ENCODE measurements at places on chromosomes 11 and 22.

DNA sequence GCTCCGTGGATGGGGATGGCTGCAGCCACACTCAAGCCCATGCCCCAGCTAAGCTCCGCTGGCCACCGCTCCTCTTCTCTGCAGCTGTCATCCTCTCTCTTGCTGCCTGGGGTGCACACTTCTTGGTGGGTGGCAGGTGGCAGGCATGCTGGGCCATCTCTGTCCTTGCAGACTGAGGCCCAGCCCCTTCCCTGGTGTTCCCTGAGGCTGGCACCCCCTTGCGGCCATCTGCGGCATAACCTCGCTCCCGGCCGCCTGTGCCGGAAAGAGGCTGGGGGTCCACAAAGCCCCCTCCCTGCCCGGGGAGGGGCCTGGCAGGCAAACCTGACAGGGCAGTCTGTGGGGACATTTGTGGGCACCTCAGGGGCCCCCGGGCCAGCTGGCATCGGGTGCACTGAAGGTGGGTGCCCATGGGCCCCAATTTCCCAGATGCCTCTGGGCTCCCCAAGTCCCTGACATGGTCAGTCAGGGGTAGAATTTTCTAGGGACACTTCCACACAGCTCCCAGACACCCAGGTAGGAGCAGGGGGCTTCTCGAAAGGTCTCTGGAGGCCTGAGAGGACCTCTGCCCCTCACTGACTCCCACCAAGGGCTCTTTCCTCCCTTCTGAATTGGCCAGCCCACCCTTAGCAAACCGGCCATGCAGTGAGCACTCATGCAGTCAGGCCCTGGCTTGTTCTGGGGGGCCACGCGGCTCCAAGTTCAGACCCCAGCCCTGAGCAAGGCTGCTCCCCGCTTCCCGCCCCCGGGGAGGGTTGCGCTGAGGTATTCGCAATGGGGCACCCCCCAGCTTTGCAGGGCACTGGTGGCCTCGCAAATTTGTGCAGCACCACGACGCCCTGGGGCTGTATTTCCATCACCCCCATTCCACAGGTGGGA, 23.5 kb upstream of the TH start:
- DNase-seq: peak; percentile 26

- DNase-seq: no peak
These were observed 39.4 kb downstream of the SIK3 start for GRCh38 chr11:117058761-117059261.

DNA sequence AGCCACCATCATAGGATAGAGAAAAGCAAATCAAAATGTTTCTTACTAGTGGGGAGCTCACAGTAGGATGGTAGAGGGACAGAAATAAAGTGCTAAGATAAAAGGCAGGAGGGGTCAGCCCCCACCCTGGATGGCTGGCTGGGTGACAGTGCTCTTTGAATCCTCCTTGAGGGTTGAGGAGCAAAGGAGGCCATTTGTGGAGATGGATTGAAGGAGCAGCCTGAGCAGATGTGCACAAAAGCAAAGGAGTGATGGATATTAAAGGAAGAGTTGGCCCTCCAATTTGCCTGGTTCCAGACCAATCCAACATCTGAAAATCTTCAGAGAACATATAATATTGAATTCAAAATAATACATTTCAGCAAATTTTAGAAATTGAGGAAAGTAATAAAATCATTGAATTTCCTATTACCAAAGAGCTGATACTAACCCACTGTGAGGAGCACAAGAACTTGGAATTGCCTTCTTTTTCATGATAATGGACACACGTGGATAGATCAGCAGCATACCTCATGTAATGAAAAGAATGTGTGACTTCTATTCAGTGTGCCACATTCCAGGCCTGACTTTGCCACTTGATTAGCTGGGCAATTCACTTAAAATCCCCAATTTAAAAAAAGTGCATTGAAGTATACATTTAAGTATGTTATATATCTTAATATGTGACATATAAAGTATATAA, 287.0 kb downstream of the FAT3 start:
- no peak for DNase-seq

GRCh38 chr11:109320595-109320994, 101.4 kb upstream of the C11orf87 start:
- DNase-seq: no peak

DNA sequence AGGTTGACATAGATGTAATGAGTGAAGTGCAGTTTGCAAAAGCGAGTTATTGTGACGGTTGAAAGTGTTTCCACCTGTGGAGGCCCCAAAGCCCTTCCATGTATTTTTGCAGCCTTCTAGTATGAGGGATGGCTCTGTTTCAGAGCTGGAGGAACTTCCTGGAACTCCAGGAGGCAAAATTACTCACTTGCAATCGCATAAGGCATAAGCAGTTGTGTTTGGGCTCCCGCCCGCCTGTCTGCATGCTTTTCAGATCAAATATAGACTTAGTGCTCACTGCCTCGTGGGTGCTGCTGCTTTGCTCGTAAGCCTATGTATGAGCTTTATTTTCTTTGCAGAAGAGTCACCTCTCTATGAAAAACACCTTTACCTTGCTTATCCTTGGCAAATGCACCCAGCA, 146.8 kb upstream of the LARGE1 start:
- DNase-seq: no peak

DNA sequence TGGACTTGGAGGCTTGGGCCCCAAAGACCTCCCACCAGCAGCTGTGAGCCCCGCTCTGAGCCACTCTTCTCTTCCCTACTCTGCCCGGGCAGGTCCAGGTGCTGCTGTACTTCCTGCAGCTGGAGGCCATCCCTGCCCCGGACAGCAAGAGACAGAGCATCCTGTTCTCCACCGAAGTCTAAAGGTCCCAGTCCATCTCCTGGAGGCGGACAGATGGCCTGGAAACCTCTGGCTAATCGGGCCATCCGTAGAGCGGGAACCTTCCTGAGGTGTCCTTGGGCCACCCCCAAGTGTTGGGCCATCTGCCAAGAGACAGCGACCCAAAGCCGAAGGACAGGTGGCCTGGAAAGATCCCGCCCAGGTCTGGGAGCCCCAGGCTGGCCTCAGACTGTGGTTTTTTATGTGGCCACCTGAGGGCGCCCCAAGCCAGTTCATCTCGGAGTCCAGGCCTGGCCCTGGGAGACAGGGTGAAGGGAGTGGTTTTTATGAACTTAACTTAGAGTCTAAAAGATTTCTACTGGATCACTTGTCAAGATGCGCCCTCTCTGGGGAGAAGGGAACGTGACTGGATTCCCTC, 135.1 kb downstream of the BCR start:
- peak; percentile 39 for DNase-seq

DNA sequence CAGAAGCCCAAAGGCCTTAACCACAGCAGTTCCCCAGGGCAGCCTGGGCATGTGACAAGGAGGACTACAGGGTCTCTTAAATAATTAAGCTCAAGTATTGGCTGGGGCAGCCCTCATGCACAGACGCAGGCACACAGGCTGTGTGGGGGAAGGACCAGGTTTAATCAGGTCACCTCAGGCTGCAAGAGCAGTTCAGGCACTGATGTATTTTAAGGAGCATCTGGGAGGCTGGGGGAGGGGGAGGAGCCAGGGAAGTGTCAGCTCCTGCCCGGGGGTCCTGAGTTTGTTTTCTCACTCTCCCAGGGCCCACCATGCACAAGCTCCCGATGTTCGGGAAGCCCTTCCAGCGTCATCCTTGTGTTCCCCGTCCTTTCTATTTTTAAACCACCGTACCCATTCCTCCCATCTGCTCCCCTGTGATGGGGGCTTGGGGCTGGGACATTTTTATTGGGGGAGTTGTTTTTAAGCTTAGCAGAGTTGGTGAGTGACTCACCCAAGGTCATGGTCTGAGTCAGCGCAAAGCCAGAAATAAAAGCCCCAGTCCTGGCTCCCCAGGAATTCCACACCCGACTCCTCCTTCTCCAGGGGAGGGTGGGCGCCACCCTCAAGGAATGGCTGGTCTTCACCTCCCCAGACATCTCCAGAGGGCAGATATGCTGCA, 2.4 kb downstream of the CSDC2 start:
- no peak for DNase-seq

- DNase-seq: no peak
These were observed 370.5 kb downstream of the MN1 start for GRCh38 chr22:27431081-27431480.

DNA sequence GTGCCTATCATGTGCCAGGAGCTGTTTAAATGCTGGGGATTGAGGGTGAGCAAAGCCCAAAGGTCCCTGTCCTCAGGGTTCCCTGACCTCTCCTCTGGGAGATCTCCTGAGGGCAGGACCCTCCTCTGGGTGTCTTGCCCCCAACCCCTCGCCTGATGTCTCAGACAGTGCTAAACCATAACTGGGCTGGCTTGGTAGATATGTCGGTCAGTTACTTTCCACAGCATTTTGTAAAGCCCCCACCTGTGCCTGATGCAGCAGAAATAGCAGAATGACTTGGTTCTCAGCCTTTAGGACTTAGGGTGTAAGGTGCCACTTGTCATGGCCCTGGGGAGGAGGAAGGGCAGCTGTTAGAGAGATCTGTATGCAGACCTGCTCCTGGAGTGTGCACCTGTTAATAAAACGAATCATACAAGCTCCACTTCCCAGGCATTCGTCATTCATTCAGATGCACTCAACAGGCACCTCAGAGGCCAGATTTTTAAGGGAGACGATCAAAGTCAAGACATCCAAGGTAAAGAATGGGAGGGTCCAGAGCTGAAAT, 88.1 kb downstream of the TP53I11 start:
- DNase-seq: no peak

GRCh38 chr11:76724171-76724768, 53.7 kb upstream of the LRRC32 start:
- DNase-seq: no peak

- DNase-seq: no peak
These were observed 41.9 kb upstream of the MN1 start for GRCh38 chr22:27843441-27843840.

- DNase-seq: peak; percentile 48
These were observed 849 bp upstream of the APOBEC3B start for GRCh38 chr22:38981005-38981991.

- no peak for DNase-seq
These were observed 5.0 kb downstream of the SHANK3 start for GRCh38 chr22:50677493-50678217.

DNA sequence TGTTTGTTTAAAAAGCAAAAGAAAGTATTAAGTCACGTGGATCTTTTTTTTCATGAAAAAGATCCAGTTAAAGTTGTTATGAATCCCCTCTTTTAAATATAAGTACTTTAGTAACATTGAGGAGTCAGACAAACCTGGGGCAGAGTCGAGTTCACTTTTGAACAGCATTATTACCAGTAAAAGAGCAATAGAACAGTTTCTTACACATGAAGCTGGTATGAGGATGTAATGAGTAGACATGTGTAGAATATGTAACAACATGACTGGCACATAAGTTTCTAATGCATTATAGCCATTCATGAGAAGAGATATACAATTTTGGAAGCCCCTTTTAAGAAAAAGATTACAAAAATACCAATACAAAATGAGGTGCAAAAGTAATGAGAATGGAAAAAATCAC, 7.6 kb upstream of the MUC15 start:
- no peak for DNase-seq
